RPMI8226 (cell line): ENCODE measurements at places on chromosomes 2 and 18.

DNA sequence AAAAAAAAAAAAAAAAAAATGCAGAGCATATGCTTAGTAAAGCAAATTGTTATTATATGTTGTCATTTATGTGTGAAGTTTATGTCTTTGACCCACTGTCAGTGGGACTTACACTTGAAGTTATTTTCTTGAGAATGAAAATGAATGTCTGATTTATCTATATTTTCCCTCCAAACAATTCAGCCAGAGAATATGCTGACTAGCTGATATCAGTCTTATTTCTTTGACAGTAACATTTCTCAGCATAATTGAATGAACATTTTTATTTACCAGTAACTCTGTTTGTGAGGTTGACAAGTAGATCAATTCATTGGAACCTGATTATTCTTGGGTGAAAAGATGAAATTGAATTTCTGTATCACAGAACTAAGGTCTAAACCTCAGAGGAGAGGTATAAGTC, 40.0 kb upstream of the VPS54 start:
- no peak for DNase-seq

GRCh38 chr2:139369423-139370409, 589.5 kb upstream of the NXPH2 start:
- DNase-seq: no peak

DNA sequence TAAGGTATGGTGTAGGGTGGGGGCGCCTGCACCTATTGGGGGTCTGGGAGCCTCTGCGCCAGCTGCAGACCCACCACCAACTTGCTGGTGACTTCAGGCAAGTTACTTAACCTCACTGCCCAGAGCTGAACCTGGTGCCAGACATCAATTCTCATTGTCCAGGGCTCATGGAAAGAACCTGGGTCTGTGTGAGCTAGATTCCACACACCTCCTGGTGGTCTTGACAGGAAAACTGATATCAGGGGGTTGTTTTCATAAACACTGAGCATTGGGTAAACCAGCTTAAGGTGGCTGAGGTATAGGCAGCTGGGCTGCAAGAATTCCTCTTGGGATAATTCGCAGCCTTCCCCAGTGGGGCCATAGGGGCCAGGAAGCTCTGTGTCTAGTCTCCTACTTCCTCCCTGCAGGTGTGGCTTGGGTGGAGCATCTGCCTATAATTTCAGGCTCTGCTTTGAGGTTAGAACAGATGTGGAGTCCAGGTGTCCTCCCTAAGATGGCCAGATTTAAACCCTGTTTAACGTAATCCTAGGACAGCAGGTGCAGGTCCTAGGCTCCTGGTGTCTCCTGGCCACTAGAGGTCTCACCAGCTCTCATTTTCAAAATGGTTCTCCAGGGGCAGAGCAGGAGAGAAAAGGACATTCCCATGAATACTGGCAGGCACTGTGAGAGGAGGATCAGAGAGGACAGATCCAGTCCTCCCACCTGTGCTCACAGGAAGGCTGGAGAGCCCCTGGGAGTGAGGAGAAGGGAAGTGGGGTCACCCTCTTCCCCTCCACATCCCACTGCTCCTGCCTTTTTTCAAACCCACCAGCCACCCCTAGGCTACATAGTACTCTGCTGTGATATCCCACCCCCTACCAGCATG, 100.4 kb upstream of the SMAD2 start:
- peak; percentile 76 for DNase-seq

- DNase-seq: no peak
Observed at GRCh38 chr2:212745359-212745758, 206.8 kb upstream of the ERBB4 start.

DNA sequence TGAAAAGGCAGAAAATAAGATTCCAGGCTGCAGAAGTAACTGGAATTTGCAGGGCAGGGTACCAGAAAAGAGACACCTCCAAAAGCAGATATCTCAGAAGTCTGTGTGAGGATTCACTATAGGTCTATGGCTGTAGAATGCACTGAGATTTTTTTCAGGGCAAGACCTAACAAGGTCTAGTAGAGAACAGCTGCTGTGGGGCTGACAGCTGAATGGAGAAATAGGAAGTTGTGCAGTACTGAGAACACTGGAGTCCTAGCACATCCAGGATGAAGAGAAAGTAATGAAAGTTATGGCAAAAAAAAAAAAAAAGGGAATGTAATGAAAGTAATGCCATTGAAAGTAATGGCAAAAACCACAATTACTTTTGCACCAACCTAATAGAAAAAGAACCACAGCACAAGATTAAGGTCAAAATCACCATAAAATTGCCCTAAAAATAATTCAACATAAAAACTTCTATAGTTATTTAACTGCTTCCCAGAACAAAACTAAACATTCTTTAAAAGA, 57.3 kb downstream of the CPO start:
- no peak for DNase-seq

DNA sequence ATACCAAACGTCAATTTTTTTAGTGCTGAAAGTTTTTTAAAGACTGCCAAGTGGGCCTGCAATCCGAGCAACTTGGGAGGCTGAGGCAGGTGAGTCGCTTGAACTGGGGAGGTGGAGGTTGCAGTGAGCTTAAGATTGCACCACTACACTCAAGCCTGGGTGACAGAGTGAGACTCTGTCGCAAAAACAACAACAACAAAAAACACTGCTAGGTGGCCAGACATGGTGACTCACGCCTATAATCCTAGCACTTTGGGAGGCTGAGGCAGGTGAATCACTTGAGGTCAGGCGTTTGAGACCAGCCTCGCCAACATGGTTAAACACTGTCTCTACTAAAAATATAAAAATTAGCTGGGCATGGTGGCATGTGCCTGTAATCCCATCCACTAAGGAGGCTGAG, 202.8 kb upstream of the COPS8 start:
- DNase-seq: no peak

DNA sequence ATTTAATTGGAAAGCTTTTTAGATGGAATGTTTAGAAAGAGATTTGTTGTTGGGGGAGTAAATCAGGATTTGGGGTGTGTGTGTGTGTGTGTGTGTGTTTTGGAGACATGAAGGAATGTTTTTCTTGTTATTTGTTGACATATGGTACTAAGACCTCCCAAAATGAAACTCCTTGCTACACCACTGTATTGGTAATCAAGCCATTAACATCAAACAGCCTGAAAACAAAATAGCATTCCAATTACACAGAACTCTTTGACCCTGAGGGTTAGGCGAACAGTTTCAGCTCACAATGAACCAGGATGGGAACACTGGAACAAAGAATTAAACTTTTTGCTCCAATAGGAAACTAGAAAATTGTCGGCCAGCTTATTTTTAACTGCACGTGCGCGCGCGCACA, 41.7 kb upstream of the DARS1 start:
- no peak for DNase-seq

DNA sequence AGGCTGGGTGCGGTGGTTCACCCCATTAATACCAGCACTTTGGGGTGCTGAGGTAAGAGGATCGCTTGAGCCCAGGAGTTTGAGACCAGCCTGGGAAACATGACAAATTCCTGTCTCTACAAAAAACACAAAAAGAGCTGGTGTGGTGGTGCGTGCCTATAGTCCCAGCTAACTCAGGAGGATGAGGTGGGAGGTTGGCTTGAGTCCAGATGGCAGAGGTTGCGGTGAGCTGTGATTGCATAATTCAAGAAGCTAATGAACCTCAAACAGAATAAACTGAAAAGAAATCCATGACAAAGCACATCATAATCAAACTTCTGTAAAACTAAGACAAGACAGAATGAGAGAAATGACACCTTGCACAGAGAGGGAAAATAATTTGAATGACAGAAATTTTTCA, 54.8 kb downstream of the SEMA4F start:
- no peak for DNase-seq
